ENCODE measurements at places on chromosomes 3 and 15.

GRCh38 chr3:122076491-122077292 lies 21.5 kb downstream of the CD86 start:
- no peak for DNase-seq

DNA sequence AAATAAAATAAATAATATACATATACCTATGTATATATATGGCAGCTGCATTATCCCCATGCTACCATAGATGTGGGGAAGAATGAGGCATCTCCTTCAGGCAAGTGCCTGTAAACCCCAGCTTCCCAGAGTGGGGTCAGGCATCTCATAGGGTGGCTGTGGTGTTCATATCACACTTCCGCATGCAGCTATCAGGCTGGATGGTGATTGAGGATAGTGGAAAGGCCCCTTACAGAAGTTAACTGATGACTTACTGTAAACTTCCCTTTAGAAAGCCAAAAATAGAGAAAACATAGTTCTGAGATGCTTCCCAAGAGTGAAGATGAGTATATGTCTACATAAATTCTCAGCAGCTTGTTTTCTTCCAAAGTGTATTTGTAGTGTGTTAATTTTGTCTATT lies 3.5 kb upstream of the PP2D1 start:
- DNase-seq, result no peak

DNA sequence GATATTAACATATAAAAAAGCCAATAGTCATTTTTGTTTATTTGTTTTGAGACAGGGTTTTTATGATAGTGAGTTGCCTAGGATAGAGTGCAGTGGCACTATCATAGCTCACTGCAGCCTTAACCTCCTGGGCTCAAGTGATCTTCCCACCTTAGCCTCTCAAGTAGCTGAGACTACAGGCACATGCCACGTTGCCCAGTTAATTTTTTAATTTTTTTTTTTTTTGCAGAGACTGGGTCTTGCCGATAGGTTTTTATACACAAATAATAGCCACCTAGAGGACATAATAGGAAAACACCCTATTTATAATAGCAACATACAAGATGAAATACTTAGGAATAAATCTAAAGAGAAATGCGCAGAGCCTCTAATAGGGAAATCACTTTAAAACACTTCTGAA lies 13.3 kb downstream of the EIF3J start:
- DNase-seq, result no peak

DNA sequence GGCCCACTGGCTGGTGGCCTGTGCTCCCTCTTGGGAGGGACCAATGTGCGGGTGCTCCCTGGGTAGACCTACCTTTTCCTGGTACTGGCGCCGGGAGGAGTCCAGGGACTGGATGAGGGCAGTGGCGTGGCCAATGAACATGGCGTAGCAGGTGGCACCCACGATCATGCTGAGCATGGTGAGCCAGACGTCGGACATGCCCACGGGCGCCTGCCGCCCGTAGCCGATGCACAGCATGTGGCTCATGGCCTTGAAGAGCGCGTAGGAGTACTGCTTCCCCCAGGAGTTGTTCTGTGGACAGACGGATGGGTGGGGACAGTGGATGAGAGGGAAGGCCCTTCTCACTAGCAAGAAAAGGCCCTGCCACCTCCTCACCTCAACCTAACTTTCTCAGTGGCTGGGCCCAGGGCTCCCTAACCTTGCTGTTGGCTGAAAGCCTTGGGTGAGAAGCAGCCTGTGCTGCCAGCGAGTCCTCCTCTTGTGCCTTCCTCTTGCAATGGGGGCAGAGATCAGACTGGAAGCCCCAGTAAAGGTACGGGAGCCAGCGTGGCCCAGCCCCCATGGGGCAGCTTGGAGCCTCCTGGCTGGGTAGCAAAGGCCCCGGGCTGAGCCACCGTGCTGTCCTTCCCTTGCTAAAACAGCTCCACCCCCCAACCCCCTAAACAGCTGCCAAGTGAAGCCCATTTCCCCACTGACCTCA lies 39.1 kb downstream of the HCN4 start:
- no peak for DNase-seq

DNA sequence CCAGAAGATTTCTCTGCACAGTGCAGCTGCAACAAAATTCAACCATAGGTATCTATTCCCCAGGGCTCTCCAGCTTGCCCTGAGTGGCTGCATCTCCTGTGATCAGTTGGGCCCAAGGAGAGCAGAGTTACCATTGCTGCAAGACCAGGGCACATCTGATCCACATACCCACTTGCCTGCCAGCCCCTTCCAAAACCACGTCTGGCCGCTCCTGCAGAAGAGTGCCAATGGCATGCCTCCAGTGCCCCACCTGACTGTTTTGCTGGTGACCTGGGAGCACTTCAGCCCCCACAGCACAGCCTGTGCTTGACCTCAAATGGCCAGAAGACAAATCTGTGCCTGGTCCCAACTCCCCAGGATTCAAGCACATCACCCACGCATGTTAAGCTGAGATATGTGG lies 526.1 kb upstream of the GBE1 start:
- no peak for DNase-seq

- DNase-seq, result peak; percentile 64
These were observed at the start of gene HMCES for GRCh38 chr3:129278439-129278965. TSS of gene HMCES (plus strand) at chr3:129278870. CDS start at chr3:129279733, 863 bp downstream.

DNA sequence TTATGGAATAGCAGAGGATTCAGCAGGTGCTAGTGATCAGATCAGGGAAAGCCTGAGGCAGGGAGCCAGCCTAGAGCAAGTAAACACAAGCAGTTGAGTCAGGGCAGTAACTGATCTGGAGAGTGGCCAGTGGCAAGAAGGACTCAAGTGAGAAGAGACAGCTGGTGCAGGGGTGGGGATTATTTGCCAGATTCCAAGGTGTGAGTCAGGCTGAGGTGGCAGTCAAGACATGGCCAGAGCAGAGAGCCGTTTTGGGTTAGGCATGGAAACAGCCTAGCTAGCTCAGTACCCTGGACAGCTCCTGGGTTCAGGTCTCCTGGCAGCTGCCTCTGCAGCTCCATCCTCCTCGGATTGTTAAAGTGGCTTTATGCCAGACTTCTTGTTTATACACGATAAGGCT lies 281.9 kb upstream of the ONECUT1 start:
- DNase-seq, result no peak

DNA sequence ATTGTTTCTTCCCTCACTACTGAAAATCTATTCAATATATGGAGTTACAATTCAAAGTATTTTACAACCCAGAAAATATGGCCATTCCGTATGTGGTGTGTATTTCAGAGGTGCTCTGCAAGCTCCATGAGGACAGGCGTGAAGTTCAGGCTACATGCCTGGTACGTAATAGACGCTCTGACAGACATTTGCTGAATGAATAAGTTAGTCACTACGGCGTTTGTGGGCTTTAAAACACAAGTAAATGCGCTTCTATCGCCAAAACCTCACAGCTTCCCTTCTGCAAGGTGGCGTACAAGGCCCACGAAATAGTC lies 701 bp upstream of the TIPARP start:
- DNase-seq, result no peak

DNA sequence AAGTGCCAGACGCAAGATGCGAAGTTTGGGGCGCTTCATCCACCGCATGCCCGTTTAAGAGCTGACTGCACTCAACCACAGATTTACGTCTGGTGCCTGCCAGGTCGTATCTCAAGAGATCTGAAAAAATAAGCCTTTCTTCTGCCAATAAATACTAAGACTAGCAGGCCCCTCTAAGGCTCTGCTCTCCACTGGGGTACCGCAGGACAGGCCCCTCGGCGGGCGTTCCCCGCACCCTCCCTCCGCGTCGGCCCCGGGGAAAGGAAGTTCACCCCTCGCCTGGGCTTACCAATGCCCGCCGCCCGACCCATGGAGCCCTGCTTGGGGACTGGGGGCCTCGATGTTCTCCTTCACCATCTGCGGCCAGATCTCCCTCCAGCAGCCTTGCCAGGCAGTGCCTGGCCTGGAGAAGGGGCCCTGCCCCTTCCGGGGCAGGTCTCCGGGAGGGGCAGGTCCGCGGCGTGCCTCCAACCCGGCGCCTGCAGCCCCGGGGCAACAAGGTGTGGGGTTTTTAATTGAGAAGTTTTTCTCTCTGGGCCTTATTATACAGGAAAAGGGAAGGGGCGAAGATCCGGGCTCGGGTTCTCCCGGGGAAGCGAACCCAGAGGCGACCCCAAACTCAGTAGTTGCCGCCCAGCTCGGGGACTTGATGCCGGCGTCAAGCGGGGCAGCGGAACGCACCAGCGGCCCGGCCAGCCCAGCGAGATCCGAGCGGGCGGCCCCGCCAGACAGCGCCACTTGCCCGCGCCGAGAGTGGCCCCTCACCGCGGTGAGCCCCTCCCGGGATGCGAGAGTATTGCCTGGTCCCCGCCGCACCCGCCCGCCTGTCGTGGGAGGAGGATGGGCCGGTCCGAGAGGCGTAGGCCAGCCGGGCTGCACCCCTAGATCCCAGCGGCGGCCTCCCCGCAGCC lies 735 bp downstream of the GOLGA8B start:
- DNase-seq, result no peak

- no peak for DNase-seq
These were observed 183.9 kb downstream of the TPRG1 start for GRCh38 chr3:189355481-189356201.

GRCh38 chr15:59438625-59439290 lies 772 bp downstream of the FAM81A start:
- no peak for DNase-seq

DNA sequence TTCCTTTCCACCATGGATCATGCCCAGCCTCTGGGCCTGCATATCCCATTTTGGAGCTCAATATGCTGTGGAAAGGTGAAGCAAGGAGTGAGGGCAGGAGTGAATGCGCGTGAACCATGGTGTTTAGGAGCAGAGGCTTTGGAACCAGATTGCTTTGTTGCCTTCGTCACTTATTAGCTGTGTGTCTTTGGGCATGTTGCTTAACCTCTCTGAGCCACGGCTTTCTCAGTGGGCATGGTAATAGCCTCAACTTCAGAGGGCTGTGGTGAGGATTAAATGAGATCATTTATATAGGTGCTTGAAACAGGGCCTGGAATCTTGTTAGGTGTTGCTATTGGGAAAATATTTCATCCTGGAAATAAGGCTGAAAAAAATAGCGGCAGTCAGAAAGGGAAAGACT lies 129.7 kb downstream of the WNT7A start:
- DNase-seq, result no peak

DNA sequence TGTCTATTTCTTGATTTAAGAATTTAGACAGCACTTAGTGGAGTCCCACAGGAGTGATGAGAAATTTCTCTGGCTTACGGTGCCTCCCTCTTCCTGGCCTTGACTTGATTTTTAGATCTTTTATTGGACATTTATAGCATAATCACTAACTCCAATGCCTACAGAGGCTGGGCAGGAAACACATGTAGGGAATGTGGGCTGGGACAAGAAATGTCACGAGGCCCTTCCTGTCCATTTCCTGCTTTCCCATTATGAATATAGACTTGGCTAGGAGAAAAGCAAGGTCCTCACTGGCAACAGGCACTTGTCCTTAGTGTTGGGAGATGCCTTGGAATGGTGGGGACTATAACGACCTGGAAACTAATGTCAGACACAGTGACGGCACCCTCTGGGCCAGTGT lies 100.3 kb downstream of the MYLK start:
- DNase-seq, result no peak

- no peak for DNase-seq
These were observed at the start of gene VIPR1 for GRCh38 chr3:42502429-42503250. TSS of gene VIPR1 (plus strand) at chr3:42502643. CDS start at chr3:42502736, 93 bp downstream.

- DNase-seq, result no peak
These were observed 393.1 kb downstream of the DIPK2A start for GRCh38 chr3:144364737-144365136.

GRCh38 chr3:10471054-10471688 lies 34.2 kb downstream of the ATP2B2 start:
- DNase-seq, result no peak

- DNase-seq, result no peak
These were observed 169.1 kb upstream of the ZPLD1 start for GRCh38 chr3:102265720-102266119.

GRCh38 chr15:83930392-83931212 lies 276.7 kb downstream of the ADAMTSL3 start:
- DNase-seq, result no peak

- no peak for DNase-seq
These were observed 78.9 kb downstream of the CDIN1 start for GRCh38 chr15:36658312-36658711.

Measured in omental fat pad (tissue), 4 donors.